ENCODE measurements at places on chromosomes 16 and 17.

DNA sequence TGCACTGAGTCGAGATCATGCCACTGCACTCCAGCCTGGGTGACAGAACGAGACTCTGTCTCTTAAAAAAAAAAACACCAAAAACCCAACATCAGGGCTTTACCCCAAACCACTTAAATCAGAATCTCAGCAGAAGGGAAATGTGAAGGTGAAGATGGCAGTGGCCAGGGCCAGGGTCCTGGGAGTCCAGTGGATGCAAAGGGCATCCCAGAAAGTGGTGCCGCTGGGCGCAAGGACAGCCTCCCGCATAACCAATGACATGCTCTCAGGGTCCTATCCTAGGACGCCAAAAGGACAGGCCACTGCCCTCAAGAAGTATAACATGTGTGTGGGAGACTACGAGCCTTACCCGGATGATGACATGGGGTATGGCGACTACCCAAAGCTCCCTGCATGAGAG lies 7.9 kb downstream of the TUBD1 start:
- DNase-seq: no peak

GRCh38 chr17:63173903-63174302 lies 207.9 kb downstream of the TANC2 start:
- peak; percentile 71 for DNase-seq

DNA sequence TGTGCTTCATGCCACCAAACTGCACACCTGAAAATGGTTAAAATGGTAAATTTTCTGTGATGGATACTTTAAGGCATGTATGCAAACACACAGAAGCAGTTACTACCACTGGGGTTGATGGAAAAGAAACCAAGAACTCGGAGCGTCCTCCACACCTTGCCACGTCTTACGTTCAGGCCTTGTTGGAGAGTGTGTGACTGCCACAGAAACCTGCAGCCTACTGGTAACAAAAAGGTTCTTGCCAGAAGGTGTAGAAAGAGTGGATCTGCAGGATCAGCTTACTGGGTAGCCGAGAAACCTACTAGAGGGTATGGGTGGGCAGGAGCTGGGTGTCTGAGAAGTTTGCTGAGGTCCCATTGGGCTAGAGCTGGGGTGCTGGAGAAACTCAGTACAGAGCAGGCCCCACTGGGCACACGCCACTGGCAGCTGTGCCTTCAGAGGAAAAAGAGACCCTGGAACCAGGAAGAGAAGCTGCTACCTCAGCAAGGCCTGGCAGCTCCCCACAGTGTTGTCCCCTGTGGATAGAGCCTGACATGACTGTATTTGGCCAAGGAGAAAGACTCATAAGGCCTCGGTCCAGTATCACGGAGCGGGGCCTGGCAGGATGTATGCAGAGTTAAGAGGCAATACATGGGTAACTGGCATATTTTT lies 204.6 kb downstream of the SEC14L1 start:
- no peak for DNase-seq

DNA sequence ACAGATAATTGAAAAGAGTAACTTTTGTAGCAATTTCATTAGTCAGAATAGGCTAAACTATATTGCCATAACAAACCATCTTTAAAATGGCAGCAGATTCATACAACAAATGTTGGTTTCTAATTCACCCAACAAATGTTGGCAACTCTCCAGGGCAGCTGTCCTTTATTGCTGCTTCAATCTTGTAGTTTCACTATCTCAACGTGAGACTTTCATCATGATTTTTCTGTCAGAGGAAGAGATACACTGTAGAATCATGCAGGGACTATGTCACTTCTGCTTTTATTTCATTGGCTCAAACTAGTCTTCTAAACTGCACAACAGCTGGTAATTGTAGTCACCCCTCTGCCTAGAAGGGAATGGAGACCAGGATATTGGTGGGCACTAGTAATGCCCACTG lies 174.2 kb downstream of the TANC2 start:
- no peak for DNase-seq

DNA sequence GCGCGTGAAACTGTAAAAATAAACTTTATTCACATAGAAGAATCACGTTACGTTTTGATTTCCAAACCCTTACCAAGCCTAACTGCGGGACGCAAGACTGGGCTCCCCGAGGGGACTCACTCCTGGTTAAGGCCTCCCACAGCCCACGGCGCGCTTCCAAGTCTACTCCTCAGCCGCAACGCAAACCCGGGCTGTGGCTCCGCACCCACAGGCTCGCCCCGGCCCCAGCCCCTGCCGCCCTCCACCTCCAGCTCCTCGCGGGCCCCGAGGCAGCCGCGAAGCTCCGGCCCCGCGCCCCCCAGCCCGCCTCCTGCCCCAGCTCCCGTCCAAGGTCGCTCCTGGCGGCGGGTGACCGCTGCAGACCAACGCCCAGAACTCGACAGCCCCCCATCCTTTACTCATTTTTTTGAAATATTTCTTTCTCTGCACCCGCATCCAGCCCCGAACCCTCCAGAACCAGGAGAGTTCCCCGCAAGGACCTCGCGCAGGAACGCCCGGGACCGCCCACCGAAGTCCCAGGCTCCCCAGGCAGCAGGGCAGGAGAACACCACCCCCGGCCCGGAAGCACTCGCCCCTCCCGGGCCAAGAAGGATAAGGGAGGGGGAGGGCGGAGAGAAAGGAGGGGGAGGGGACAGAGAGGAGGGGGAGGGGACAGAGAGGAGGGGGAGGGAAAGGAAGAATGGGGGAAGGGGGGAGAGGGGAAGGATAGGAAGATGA lies 912 bp downstream of the USP22 start:
- DNase-seq: peak; percentile 87

DNA sequence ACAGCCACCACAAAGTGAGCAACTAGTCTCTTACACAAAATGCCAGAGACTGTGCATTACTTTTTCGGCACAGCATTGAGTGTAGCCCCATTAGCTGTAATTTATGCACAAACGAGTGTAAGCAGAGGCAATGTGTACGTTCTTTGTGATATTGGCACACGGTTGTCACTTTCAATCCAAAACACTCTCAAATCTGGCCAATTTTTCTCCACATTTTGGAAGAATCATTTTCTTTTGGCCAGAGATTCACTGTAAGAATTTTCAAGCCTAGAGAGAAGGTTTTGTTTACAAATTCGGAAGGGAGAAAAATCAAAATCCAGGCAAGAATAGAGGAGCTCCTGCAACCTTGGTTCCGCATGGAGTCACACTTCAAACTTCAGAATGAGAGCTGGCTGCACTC lies 15.4 kb upstream of the KIF2B start:
- DNase-seq: no peak

GRCh38 chr16:3938471-3938842 lies 57.9 kb upstream of the CREBBP start:
- DNase-seq: no peak

GRCh38 chr16:70754851-70755600 lies 45.9 kb downstream of the VAC14 start:
- DNase-seq: no peak

DNA sequence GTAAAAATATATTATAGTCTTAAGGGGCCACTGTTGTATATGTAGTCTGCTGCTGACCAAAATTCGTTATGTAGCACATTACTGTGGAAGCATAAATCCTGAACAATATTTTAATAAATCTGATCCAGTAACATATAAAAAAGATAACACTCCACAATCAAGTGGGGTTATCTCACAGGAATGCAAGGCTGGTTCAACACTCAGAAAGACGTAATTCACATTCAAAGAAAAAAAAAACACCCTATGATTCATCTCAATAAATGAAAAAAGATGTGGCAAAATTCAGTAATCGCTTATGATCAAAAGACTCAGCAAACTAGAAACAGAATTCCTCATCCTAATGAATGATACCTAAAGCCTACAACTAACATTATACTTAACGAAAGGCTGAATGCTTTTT lies 47.8 kb downstream of the CREBBP start:
- DNase-seq: no peak

DNA sequence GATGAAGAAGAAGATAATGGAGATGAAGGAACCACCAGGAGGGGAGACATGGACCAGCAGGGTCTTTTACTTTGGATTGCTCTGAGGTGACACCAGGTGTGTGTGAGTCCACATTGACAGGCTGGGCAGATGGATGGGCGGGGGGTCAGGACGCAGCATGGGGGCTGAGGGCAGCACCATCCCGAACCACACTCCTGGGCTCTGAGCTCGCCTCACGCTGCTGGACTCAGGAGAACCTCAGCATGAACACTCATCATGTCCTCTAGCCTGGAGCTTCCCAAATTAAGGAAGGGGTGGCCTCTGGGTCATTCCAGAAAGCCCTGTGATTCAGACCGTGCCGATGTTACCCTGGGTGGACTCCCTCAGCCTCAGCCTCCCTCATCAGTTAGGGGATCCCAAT lies 50.4 kb upstream of the MAP3K14 start:
- DNase-seq: no peak

GRCh38 chr16:61813339-61813738 lies 222.9 kb downstream of the CDH8 start:
- DNase-seq: no peak

DNA sequence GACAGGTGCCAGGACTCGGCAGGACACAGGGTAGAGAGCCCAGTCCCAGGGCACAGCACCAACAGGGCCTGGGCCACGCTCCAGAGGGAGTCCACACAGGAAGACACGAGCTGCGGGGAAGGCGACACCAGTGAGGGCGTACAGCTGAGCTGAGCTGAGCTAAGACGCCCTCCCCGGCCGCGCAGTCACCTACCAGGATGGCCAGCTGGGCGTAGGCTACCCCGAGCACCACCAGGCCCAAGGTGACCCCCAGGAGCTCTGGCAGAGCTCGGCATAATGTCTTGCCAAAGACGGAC lies 42.6 kb downstream of the TSC2 start:
- DNase-seq: peak; percentile 24

- no peak for DNase-seq
These were observed 295.5 kb downstream of the CDH11 start for GRCh38 chr16:64826374-64826773.

DNA sequence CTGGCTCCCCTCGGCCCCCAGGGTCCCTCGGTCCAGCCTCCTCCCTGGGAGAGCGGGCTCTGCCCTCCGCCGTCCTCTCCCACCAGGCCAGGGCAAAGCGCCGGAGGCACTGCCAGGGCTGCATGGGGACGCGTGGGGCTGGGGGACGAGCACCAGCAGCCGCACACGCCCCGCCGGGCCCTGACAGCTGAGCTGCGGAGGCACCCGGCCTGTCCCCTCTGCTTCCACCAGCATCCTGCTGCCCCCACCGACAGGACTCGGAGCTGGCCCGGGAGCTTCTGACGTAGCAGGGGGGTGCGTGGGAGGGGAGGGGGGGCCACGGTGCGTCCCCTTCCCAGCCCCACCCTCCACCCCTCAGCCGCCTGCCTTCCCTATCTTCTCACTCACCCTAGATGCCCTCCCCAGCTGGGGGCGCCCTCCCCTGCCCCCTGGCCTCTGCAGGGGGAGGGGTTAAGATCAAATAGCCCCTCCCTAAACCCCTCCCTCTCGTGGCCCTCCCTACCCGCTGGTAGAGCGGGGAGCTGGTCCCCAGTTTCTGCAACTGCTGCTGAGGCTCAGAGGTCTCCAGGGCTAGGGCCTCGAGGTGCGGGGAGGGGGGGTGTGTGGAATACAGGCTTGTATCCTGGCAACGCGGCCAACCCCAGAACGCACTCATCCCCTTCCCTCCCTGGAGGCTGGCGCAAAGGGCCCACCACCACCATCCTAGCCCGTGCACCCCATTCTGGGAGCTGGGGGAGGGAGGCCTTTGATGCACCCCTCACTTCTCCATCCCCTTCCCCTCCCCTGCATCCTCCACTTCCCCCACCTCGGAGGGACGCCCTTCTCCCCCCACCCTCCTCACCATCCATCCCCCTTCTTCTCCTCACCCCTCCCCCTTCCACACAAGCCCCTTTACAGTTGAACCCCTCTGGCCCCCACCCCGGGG lies 1.0 kb downstream of the SRCIN1 start:
- DNase-seq: peak; percentile 68

DNA sequence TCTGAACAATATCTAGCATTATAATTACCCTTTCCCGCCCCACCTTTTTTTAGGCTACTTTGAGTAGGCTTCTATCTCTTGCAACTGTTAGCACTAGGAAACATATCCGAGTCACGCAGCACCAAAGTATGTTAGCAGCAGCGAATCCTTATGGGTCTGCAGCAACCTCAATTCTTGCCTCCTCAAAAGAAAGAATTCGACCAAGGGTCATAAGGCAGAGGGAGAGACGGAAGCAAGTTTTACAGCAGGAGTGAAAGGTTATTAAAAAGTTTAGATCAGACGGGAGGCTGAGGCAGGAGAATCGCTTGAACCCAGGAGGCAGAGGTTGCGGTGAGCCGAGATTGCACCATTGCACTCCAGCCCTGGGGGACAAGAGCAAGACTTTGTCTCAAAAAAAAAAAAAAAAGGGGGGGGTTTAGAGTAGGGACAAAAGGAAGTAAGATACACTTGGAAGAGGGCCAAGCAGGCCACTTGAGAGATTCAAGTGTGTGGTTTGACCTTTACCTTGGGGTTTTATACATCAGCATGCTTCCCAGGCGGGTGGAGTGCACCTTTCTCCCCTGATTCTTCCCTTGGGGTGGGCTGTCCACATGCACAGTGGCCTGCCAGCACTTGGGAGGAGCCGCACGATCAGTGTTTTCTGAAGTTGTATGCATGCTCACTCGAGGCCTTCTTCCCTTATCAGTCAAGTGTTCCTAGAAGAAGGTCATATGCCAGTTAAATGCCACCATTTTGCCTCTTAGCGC lies 67.7 kb downstream of the HLF start:
- DNase-seq: no peak

GRCh38 chr17:44221084-44221861 lies 1.8 kb upstream of the UBTF start:
- DNase-seq: peak; percentile 86

GRCh38 chr17:40086150-40087044 lies 14.0 kb downstream of the NR1D1 start:
- DNase-seq: no peak

GRCh38 chr17:69228576-69228975 lies at the start of gene ABCA10:
Gene ABCA10, minus strand, starts transcription at chr17:69228824. Its CDS starts 3,466 bp downstream, at chr17:69225358.
- DNase-seq: no peak

GRCh38 chr17:32701871-32702270 lies 175.1 kb downstream of the MYO1D start:
- DNase-seq: no peak

DNA sequence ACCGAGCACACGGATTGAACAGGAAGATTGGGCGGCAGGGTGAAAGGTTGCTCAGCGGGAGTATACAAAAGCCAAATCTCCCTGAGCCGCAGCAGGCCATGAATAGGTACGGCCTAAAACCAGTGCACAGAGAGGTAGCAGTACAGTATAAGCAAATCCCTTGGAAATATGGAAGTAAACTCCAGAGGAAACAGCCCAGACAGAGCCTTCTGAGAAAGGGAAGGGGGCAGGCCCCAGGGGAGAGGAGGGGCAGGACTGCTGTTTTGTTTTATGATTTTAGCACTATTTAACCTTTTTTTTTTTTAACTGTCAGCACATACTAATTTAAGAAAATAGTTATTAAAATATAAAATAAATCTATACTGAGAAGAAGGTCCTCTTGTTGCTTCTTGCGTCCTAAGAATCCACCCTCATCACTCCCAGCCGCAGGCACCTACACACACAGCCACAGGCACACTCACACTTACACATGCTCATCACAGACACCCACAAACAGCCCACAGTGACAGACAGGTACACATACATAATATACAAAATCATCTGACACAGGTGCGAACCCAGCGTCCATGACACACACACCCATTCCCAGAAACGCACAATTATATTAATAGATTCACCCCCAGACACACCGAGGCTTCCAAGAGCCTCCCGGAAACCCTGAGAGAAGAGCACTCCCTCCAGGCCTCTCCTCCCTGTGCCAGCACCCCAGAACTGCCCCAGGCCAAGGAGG lies 12.8 kb downstream of the PLXDC1 start:
- DNase-seq: no peak

Measured in putamen (tissue), 1 donor.